NCI-H1694 treated with DMSO at 0.1 percent for 48 hours (cell line): ENCODE measurements at places on chromosomes 6 and 20.

GRCh38 chr20:63448031-63448430 is 24.4 kb downstream of the KCNQ2 start:
- peak; percentile 17 for DNase-seq

DNA sequence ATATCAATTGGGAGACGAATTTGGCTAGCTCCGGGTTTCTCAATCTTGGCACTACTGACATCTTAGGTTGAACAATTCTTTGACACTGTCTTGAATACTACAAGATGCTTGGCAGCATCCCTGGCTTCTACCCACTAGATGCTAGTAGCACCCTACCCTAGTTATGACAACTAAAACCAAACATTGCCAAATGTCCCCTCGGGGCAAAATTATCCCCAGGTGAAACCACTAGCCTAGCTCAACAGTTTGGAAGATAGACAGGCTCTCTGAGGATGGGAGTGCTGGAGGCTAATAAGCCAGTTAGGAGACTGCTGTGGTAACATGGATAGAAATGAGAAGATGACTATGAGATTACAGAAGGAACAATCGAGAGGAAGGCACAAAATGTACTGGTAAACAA is 20.9 kb downstream of the CCNC start:
- no peak for DNase-seq

DNA sequence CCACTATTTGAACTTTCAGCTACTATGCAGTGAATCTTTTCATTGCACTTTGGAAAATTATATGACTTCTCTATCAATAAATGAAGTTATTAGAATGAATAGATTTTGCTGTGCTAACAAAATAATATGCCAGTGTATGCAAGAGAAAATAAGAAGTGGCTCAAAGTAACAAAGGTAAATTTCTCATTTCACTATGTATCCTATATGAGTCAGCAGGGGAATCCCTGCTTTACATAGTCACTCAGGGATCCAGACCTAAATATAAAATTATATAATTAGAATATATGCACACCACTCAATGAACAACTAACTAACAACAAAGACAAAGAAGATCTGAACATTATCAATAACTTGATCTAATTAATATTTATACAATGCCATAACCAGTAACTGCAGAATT is 390.8 kb upstream of the IRAK1BP1 start:
- no peak for DNase-seq

- DNase-seq: no peak
Measured at GRCh38 chr6:105897131-105897530, 189.0 kb upstream of the PRDM1 start.

GRCh38 chr6:76441875-76442274 is 369.4 kb upstream of the IMPG1 start:
- DNase-seq: no peak

DNA sequence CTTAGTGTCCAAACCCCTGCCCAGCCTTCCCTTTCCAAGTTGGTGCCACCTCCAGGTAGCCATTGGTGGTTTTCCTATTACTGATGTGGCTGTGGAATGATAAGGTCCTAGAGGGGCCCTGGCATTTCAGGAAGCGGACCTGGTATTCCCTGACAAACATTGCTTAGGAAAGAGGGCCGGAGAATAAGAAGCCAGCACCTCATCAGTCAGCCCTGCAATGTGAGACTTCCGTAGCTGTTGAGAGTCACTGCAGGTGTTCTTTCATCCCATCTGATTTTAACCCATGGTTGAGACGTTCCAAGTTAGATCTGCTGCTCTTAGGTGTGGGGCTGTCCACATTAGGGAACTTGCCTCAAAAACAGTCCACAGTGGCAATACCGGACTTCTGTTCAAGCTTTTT is 14.8 kb upstream of the NPEPL1 start:
- no peak for DNase-seq

DNA sequence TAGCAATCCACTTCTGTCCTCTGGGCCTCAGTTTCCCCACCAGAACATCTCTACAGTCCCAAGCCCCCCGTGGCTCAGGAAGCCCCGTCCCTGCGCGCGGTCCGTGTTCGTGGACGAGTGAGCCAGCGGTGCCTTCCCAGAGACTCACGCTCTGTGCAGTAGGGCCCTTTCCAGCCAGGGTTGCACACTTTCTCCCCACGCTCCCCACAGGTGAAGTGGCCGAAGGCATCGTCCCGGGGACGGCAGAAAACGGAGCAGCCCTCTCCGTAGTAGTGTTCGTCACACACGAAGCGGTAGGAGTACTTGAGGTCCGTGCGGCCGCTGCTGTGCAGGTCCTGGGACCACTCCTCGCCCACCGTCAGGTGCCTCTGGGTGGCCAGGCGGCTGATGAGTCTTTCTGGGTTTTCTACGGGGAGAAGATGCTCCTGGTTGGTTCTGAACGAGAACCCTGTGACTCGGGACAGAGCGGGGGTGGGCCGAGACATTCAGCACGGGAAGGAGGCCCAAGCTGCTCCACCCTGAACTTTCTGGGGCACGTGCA is 2.7 kb downstream of the DLL1 start:
- no peak for DNase-seq

GRCh38 chr6:11439017-11439420 is 98.5 kb upstream of the TMEM170B start:
- DNase-seq: no peak

GRCh38 chr20:20010639-20011500 is 6.3 kb upstream of the NAA20 start:
- DNase-seq: peak; percentile 93

DNA sequence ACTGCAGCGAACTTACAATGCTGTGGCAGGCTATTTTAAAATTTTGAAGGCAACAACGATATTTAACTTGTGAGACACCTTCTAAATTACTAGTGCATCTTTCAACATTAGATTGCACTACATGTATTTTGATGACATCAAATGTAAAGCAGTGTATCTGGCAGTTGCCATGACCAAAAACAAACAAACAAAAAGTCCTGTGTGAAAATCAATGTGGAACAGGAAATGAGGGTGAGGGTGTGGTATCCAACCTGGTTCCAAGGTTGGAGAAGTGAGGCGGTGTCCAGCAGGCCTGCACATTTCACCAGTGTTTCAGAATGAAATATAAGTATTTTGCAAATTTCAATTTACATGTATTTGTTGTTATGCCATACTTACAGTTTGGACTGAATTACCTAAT is 112.0 kb downstream of the LAMP5 start:
- no peak for DNase-seq

GRCh38 chr20:46174469-46175126 is 56.5 kb downstream of the CD40 start:
- DNase-seq: peak; percentile 49

GRCh38 chr20:32661820-32662528 is 11.8 kb downstream of the C20orf203 start:
- DNase-seq: no peak

GRCh38 chr6:25487012-25487411 is 165.0 kb upstream of the SCGN start:
- DNase-seq: no peak

DNA sequence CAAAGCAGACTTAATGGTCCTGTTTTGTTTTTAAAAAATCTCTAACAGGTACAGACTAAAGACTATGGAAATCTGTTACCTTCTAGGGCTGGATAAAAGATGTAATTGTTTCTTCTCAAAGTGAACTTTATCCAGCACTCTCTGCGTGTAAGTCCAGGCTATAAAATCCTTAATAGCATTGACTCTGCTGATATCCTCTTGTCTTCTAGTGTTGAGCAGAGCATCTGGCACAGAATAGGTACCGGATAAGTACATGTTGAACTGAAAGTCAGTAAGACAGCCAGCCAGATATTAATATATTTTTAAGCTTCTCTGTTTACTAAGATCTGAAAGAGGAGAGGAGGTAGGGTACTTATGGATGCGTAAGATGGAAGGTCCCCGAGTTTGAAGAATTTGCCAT is 262.3 kb downstream of the TBC1D7 start:
- no peak for DNase-seq

DNA sequence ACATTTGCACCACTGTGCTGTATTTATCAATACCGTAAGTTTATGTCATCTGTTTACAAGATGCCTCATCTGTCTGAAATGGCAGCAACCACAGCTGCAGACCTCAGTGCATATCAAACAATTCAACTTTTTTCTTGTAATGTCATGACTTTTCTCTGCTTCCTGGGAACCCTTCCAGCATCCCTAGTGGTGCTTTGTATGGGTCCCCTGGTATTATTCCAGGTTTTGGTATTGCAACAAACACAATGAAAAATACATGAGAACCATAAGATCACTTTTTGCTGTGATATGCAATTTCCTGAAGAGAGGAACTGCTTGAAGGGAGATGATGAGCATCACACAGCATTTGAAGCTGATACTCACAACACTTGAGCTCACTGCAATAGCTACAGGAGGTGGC is 12.0 kb upstream of the TXNDC5 start:
- no peak for DNase-seq

- no peak for DNase-seq
Measured at GRCh38 chr20:48826069-48826468, 1.7 kb downstream of the PREX1 start.

DNA sequence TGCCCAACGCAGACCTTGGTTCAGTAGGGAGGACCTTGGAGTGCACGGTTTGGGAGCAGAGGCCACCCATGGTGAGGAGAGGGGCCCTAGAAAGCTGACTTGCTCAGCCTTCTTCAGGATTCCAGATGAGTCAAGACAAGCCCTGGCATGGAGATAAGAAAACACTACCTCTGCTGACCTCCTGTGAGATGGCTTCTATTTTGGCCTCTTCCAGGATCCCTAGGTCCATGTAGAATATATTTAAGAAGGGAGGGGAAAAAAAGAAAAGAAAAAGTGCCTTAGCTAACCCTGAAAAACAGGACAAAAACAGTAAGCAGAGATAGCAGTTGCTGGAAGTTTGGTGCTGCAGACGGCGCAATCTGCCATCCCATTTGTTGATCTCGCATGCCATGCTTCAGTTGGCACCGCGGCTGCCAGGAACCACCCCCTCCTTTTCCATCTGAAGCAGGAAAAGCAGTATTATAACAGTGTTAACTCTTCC is 100.0 kb downstream of the ARMC2 start:
- DNase-seq: peak; percentile 88

- no peak for DNase-seq
Measured at GRCh38 chr20:48761874-48762273, 65.9 kb downstream of the PREX1 start.

DNA sequence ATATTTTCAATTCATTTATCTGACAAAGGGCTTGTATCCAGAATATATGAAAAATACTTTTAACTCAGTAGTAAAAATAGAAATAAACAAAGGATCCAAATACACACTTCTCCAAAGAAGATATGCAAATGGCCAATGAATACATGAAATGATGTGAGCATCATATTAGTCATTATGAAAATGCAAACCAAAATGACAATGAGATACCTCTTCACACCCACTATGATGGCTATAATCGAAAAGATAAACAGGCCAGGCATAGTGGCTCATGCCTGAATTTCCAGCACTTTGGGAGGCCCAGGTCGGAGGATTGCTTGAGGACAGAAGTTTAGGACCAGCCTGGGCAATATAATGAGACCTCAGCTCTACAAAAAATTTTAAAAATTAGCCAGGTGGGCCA is 33.8 kb upstream of the SMAP1 start:
- DNase-seq: no peak
